T-helper 22 cell (primary cell): ENCODE measurements at places on chromosomes 1 and 21.

DNA sequence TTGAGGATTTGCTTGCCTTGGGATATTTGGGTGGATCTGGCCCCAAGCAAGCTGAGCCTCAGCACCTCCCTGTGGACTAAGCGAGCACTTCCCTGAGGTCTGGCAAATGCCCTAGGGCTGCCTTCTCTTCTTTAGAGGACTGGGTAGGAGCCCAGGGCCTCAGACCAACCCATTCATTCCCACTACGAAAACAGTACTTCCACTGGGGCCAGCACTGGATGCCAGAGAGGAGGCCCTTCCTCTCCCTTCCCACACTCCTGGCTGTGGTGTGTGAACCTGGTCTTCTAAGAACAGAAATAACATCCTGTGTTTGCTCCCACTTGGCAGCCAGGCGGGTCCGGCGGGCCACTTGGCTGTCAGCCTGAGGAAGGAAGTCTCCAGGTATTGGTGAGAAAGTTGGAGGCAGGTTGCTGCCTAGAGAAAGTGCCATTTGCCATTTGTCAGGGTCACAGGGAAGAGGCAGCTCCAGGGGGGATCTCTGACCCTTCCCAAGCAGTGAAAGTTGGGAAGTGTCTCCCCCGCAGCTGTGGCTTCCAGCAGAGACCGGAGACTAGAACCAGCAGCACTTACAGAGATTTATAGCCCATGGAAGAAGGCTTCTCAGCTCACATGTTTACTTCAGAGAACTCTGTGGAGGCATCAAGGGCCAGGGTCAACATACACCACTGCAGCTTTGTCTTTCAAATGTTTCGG, 323.5 kb downstream of the SIPA1L2 start:
- DNase-seq, result no peak

- no peak for DNase-seq
These were observed 36.4 kb downstream of the IGFN1 start for GRCh38 chr1:201226859-201227488.

GRCh38 chr21:35027563-35028450, 21.3 kb downstream of the RUNX1 start:
- DNase-seq, result no peak

GRCh38 chr1:197903196-197903514, 725 bp downstream of the C1orf53 start:
- no peak for DNase-seq

DNA sequence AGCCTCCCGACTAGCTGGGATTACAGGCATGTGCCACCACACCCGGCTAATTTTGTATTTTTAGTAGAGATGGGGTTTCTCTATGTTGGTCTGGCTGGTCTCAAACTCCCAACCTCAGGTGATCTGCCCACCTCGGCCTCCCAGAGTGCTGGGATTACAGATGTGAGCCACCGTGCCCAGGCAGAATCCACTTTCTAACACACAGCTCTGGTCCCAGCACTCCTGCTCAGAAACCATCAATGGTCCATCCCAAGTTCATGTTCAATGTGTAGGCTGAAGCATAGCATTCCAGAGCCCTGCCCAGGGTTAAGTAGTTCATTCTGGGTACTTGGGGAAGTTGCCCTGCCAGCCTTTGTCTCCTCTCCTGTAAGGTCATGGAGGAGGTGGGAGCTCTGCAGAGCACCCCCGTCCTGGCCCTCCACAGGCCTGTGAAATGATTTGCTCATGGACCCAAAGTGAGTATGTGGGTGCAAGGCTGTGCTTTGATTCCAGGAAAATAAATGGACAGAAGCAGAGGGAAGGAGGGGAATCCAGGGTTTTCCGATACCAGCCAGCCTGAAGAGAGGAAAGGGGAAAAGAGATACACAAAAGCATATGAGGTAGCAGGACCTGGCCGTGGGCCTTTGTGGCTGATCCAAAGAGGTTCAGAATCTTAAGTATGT, 55.2 kb downstream of the NENF start:
- DNase-seq, result no peak

DNA sequence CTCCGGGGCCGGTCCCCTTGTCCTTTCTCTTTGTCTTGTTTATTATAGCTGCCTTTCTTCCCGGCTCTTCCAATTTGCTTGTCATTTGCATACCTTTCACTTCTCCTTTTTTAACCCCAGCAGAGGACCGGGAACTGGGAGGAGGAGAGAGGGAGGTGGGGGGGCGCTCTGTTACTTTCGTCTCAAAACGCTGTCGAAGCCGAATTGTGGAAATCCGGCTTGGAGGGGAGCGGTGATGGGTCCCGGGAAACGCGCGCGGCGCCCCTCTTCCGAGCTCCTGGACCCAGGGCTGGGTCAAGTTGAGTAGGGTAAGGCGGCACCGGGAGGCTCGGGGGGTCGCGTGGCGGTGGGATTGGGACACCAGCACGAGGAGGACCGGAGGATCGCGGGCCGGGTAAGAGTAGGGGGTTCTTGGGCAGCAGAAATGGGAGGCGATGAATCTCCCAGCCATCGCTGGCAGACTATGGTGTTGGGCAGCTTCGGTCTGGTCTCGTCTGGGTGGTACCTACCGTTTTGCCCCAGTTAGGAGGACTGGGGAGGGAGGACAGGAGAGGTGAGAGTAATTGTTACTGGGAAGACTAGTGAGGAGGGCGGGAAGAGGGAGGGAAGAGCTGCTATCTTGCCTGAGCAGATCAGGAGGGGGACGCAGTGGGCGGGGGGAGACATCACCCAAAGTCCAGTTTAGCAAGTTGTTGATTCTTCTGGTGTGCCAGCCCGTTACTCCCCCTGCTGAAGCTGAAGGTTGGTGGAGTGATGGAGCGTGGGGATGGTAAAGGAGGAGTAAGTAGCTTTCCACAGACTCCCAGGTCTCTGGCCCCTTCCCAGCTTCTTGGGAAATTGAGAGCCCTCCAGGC, 1.5 kb downstream of the PROX1 start:
- DNase-seq, result no peak

DNA sequence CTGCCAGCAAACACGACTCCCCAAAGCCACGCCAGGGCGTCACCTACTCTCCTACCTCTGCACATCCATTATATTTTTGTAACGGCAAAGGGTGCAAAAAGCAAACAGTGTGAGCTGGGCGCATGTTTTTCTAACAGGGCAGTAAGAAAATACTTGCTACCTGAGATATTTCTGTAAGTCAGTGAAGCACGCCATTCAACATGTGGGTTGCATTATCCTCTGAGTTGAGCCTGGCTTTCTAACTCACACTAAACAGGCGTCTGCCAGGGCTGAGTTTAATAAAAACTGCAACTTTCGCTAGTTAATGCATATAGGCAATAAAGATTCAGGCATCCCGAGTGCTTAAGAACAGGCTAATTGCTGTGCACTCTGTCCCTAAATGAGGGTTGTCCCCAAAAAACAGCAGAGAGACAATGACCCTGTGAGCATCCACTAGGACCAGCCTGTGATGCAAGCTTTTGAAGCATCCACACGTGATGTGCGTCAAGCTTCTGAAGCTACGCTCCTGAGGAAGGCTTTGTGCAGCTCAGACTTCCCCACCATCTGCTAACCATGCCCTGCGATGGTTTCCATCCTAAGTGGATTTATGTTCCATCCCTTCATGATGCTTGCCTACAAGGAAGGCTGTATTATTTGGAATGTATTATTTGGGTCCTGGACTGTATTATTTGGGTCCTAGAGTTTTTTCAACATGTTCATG, 70.0 kb upstream of the SIM2 start:
- no peak for DNase-seq

DNA sequence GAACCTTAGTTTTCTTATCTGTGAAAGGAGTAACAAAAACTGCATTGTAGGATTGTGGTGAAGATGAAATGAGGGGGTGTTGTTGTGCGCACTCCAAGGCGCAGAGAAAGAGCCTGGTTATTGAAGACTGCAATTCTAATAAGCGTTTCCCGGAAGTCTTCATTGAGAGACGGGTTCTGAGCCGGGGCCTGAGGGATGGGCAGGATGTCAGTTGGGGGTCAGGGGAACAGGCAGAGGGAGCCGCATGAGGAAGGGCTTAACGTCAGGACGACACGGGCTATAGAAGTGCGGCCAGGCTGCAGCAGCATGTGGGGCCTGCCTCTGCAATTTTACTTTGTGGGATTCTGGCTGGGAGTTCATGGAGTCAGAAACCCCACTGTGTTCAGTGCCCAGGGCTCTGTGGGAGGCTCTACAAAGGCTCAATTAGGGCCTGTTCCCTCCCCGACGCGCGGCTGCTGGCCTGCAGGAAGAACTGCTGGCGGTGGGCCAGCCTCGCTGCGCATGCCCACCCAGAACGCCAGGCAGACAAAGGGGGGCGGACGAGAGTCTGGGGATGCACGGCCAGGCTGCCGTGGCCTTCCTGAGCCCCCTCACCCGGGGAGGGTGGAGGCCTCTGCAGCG, 20.7 kb downstream of the TRIM62 start:
- no peak for DNase-seq

GRCh38 chr1:246919902-246920301, 11.8 kb downstream of the AHCTF1 start:
- no peak for DNase-seq

DNA sequence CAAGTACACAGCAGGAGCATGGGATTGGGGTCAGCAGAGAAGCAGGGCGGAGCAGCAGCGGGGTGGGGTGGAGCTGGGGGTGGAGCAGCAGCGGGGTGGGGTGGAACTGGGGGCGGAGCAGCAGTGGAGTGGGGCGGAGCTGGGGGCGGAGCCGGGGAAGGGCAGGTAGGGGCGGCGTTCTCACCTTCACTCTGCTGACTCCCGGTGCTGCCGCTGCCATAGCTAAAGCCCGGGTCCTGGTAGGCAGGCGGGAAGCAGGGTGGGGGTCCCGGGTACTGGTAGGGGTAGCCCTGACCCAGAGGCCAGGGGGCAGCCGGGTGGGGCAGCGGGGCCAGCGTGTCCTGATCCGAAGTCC, 6.7 kb downstream of the TAS1R3 start:
- no peak for DNase-seq

GRCh38 chr1:151013518-151013917, 5.3 kb downstream of the PRUNE1 start:
- no peak for DNase-seq
